Activated CD4-positive, alpha-beta T cell treated with anti-CD3 and anti-CD28 coated beads, Interleukin-2, Interleukin-4, amounts not matched to agents 100 ng/mL and 50 ng/mL, durations not matched to agents 16 hours and 8 hours (primary cell): ENCODE measurements at places on chromosomes 5 and 9.
A peak's percentile ranks its signal among the peaks of the same experiment; 100 is the strongest.

DNA sequence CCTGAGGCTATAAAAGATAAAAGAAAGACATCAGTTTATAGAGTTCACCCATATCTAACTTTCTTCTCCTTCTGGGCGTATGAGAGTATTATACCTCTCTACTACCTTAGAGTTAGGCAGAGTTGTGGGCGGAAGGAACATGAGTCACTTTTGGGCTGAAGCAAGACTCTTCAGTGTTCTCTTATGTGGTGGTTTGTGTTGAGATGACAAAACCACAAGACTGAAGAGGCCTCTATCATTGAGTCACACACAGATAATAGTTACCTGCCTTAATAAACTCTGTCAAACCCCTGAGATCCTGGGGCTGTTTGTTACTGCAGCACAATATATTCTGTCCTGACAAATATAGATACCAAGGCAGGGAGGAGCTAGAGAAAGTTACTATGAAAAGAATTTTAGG lies 184.2 kb downstream of the EFNA5 start:
- peak; percentile 78 for DNase-seq

GRCh38 chr9:93600504-93600903 lies 24.1 kb downstream of the PHF2 start:
- DNase-seq, result no peak

- DNase-seq, result no peak
Measured at GRCh38 chr5:14513266-14513665, 68.3 kb upstream of the OTULINL start.

DNA sequence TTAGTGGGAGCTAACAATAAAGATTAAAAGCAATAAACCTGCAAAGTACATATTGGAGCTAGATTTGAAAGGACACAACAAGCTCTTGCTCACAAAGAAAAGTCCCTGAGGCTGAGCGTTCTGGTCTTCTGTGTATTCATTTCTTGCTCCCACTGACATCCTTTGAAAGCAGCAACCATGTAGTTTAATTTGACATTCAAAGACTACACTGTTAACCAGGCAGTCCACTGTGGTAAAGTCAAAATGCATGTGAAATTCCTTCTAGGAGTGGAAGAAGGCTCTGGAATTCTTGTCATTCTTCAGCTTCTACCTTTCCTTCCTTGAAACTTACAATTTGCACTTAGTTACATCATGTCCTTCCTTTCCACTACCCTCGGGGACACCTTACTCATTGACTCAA lies 480.7 kb downstream of the CSNK1G3 start:
- no peak for DNase-seq

GRCh38 chr9:127277099-127277498 lies 12.5 kb downstream of the GARNL3 start:
- DNase-seq, result no peak
